ENCODE measurements at places on chromosomes 5 and 9. TPM values are rescaled to one million over a fixed set of nuclear protein-coding genes. Genes with fewer than 3 reads are reported as not detected.
A peak's percentile ranks its signal among the peaks of the same experiment; 100 is the strongest.

Gene KCNMB1
- total RNA-seq = 0.09 TPM

- H3K36me3 ChIP-seq = no peaks in the 10 kb centered on the region
- no peak for DNase-seq
- peaks cover 35% of the 10 kb centered on the region for H3K4me1 ChIP-seq
- H3K27me3 ChIP-seq = peaks cover 15% of the 10 kb centered on the region
- no peak overlapping the region for H3K4me3 ChIP-seq
Observed at GRCh38 chr5:3114467-3114866, 363.0 kb upstream of the IRX2 start.

Gene IFNB1
- total RNA-seq = not detected

DNA sequence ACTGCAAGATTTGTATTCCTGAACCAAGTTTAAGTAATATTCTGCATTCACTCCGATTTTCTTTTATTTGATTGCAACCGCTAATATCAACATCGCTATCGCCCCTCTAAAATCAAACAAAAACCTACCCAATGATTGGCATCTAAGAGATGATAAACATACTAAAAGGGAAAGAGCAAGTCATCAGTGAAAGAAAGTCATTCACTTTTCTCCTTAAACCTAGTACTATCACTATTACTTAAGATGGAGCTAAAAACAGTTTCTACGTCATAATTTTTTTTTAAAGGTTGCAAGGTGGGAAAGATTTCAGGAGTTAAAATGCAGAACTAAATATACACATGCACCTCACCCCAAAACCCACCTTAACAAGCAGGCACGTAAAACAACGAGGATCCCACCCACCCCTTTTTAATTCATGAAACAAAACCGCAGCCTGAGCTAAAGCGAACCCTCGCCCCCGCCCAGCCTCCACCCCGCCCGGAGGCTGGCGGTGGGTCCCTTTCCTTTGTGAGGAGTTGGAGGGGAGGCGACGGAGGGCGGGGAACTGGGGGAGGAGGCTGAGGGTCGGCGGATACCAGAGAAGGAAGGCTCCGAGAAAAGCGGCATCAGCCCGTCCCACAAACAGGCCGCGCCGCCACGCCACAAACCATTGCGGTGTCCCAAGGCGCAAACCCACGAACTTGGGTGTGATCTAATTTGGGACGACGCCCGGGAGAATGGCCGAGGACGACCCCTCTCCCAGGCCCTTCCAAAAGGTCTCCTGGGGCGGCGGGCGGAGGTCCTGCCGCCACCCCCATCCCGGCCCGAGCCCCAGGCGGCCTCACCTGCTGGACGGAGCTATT lies 861 bp downstream of the UBQLN1 start:
- peaks cover 41% of the 10 kb centered on the region for H3K4me1 ChIP-seq
- H3K36me3 ChIP-seq = peaks cover 12% of the 10 kb centered on the region
- H3K27me3 ChIP-seq = peaks cover 5% of the 10 kb centered on the region
- peak; percentile 59 for DNase-seq
- peak overlapping the region; percentile 99 for H3K4me3 ChIP-seq
- H3K27ac ChIP-seq = peak overlapping the region; percentile 96

Gene ANXA2R
- 1.2 TPM for total RNA-seq

Gene LRRC70
- 0.19 TPM for total RNA-seq

All from neural crest cell (in vitro differentiated cells).